ENCODE measurements at places on chromosomes 3 and 15. TPM values are rescaled to one million over a fixed set of nuclear protein-coding genes. Genes with fewer than 3 reads are reported as not detected.

GRCh38 chr15:75815811-75816719, 27.2 kb upstream of the UBE2Q2 start:
- no peaks in the 10 kb centered on the region for H3K27me3 ChIP-seq
- H3K4me3 ChIP-seq = no peak overlapping the region
- H3K4me1 ChIP-seq = no peaks in the 10 kb centered on the region
- no peak overlapping the region for H3K27ac ChIP-seq

The CRABP1 gene
- not detected for total RNA-seq

The CELSR3 gene
- total RNA-seq = 0.11 TPM

- H3K27ac ChIP-seq = no peak overlapping the region
- no peak for DNase-seq
- no peaks in the 10 kb centered on the region for H3K27me3 ChIP-seq
- H3K4me1 ChIP-seq = no peaks in the 10 kb centered on the region
Measured at GRCh38 chr3:177894081-177894728, 642.0 kb upstream of the KCNMB2 start.

DNA sequence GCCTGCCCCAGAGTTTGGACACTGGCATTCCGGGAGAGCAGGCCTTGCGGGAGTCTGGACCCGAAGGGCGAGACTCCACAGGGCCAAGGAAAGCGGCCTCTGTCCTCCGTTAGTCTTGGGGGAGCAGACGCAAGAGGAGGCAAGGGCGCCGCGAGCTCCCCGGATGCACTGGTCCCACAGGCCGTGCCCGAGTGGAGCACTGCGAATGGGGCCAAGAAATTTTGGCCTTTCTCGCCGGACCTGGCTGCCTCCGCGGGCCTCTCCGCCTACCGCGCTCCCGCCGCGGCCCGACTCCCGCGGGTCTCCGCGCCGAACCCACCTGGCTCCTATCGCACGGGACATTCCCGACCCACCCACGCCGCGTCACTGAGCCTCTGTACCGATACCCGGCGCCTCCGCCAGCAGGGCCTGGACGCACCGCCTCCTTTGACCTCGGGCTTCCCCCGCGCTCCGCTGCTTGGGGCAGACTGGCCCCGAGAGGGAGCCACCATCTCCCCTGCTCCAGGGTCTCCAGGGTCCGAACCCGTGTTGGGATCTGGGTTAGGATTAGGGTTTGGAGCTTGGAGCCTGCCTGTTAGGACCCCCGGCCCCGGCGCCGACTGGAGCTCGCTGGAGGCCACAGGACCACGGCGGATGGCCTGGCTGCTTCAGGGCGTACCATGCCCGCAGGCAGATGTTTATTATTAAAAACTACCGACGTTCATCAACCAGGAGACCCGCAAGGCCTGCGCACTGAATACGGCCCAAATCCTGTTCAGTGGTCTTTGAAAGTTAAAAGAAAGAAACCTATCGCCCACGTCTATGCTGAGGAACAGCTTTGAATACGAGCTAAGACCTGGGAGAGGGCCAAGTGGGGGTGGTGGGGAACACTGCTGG, 11.7 kb downstream of the SHOX2 start:
- no peak overlapping the region for H3K4me3 ChIP-seq
- no peaks in the 10 kb centered on the region for H3K36me3 ChIP-seq
- peaks cover 11% of the 10 kb centered on the region for H3K4me1 ChIP-seq
- no peak for DNase-seq

The ZNF860 gene
- total RNA-seq = not detected

The LDHAL6B gene
- not detected for total RNA-seq

DNA sequence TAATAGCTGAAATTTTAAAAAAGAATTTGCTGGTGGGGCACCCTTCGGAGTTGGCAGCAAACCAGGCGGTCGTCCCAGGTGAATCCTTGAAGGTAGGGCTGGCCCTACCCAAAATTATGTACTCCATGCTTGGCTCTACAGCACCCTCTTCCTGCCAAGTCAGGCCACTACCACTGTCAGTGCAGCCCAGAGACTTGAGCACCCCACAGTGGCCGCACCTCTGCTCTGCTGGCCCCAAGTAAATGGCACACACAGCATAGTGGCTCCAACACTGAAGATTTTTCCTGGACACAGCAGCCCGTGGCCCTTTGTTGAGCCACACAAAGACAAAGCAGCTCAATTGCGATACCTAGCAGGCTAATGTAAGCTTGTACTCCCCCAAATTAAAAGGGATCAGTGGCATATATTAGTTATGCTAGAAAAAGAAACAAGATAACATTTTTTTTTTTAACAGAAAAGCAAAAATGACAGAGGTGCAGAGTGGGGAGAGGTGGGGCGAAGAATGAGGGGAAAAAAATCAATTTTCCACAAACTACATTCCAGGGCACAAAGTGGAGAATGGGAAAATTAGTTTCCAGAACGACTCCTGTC, 250.5 kb downstream of the UACA start:
- no peaks in the 10 kb centered on the region for H3K27me3 ChIP-seq
- H3K4me1 ChIP-seq = no peaks in the 10 kb centered on the region
- H3K36me3 ChIP-seq = no peaks in the 10 kb centered on the region
- no peak overlapping the region for H3K27ac ChIP-seq
- no peak overlapping the region for H3K4me3 ChIP-seq
- no peak for DNase-seq
